Stimulated activated memory B cell treated with anti-CD40 and anti-IgM and Interleukin-4, amounts not matched to agents 10 μg/mL and 1 μg/mL and 100 μg/mL, for 72 hours (primary cell): ENCODE measurements at places on chromosomes 6 and 20.

- ATAC-seq = no peak
Measured at GRCh38 chr6:166582258-166582657, 4.2 kb downstream of the RAMACL start.

- no peak for ATAC-seq
Measured at GRCh38 chr20:44956410-44956809, 3.8 kb downstream of the TOMM34 start.

GRCh38 chr6:24838081-24838480 lies 39.4 kb upstream of the ARMH2 start:
- no peak for ATAC-seq

DNA sequence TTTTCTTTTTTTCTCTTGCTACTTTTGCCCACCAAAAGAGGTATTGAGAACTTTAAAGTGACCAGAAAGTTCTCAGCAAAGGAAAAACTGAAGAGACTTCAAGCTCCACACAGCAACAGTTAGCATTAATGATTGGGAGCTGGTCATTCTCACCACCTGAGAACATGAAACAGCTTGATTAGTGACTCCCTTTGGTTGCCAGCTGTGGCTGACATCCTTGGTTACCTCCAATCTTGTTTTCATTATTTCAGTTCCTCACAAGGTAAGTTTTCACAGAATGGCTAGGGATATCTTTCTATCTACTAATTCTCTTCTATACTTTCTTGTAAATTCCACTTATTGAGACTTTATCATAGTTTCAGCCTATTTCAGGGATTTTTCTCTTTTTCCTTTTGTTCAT lies 427.9 kb downstream of the QKI start:
- ATAC-seq = no peak

DNA sequence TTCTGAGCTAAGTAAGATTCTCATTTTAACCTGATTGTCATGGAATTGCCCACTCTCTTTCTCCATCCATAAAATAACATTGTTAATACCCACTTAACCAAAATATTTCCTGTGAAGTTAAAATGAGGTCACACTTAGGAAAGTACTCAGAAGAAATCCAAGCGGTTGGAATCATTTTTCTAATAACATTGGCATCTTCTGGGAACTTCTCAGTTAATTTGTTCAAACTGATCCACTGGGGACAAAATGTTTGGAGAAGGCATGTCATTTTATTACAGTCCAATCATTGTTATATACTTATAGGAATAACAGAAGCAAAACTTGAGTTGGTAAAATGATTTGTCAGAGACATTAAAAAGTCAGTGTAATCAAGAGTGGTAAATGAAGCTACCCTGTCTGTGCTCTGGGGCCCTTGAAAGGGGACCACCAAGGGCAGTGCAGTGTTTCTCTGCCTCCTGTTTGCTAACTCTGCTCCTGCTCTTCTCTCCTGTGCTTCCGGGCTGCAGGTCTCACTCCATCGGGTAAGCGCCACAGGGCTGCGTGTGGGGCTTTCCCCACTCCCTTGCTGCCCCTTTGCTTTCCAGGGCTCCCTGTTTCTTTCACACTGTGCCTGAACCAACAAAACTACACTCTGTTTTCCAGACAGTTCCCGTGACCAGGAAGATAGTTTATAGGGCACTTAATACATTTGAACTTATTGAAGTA lies 50.1 kb downstream of the HDDC2 start:
- no peak for ATAC-seq

DNA sequence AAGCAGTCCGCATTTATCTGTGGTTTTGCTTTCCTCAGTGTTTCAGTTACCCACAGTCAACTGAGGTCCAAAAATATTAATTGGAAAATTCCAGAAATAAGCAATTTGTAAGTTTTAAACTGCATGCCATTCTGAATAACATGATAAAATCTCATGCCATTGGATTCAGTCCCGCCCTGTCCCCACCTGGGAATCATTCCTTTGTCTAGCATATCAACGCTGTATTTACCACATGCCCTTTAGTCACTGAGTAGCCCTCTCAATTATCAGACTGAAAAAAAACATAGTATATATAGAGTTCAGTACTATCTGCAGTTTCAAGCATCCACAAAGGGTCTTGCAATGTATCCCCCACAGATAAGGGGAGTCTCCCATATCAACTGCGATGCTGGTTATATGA lies 17.1 kb downstream of the RANBP9 start:
- ATAC-seq = no peak

GRCh38 chr6:158737710-158738615 lies 81.2 kb downstream of the EZR start:
- no peak for ATAC-seq

DNA sequence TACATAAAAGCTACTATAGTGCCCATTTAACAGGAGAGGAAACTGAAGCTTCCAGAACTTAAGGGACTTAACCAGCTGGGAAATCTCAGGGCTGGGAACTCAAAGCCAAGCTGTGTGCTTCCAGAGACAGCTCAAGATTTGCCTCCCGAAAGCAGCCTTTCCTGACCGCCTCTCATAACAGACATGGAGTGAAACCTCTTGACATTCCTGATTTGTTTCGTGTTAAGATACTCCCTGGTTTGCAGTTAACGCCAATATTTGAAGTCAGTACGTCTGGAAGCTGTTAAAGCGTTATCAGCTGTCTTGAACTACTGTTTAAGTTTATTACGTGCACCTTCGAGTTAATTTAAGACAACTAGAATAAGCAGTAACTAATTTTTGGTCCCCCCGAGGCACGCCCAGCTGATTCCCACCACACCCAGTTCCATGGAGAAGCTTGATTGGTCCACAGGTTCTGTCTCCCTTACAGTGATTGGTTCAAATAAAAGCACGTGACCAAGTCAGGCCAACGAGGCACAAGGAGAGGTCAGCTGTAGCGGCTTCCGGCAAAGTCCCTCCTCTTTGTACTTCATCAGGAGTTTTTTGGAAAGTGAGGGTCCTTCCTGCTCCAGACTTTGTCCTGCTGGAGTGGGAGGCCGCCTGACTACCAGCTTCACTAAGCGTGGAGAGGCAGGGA lies 8.9 kb upstream of the TCP11 start:
- ATAC-seq = no peak

DNA sequence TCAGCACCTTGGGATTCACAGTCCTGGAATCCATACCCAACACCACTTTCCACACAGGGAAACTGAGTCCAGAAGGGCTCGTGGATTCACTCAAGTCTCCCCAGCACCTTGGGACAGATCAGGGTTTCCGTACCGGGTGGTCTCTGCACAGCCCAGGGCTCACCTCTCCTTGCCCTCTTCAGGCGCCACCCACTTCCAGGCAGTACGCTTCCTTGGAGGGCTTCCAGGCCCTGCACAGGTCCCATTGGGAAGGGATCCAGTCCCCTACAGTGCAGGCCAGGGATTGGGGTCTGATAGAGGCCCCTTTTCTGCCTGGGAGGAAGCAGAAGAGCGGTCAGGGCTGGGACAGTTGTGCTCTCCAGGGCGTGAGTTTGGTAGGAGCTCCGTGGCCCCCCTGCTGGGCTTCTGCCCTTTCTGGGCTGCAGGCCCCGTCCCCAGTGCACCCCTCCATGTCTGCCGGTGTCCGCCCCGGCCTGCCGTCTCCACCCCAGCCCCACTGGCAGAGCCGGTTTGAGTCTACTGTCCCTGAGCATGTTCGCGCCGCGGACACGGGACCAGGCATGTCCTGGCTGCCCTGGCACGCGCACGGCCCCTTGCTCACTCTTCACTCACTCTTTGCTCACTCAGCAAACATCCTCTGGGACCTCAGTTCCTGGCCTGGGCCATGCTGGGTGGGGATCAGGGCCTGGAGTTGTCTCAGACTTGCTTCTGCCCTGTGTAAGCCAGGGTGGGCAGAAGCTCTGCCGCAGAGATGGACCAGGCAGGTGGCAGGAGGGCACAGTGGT lies 12.6 kb downstream of the SRC start:
- ATAC-seq = peak; percentile 5

- ATAC-seq = no peak
Measured at GRCh38 chr20:47706345-47706744, 78.9 kb downstream of the SULF2 start.

DNA sequence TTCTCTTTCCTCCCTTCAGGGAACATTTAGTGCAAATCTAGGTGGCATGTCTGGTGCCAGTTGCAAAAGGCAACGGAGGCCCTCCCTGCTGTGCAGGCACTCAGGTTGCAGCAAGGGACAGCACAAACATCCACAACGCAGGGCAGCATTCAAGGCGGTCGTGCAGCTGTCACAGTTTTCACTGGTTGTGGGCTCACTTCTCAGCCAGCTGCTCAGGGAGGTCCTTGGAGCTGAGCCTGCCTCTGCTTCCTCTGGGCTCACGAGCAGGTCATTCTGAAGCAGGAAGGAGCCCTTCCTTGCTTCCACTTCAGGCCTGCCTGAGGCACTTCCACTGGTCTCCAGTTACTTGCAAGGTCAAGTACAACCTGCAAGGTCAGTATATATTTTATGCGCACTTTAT lies 3.8 kb upstream of the NPEPL1 start:
- no peak for ATAC-seq

DNA sequence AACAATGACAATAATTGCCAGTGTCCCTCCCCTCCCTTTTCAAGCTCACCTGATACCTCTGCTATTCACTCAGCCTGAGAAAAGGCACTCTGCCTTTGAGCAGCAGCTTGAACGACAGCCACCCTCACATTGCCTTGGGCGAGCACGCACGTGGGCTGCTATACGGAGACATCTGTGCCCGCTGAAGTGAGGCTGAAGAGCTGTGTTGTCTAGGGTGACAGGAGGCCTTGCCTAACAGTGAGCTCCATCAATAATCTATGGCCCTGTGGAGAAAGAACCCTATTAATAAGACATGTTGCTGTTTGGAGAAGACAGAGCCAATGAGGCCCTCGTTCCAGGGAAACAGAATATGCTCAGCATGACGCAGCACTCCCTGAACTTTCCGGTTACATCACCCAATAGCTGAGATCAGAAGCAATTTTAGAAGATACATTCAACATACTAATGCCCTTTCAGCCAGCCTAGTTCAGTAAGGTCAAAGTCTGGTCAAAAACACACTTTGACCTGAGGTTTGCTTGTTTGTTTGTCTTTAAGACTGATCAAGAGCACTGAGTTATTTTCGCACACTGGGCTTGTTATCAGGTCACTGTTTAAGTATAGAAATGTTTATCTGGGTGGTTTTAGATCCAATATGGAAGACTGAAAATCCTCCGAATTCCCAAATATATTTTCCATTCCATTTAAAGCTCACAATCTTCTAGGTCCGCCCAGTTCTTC lies 30.6 kb downstream of the RBM24 start:
- no peak for ATAC-seq

DNA sequence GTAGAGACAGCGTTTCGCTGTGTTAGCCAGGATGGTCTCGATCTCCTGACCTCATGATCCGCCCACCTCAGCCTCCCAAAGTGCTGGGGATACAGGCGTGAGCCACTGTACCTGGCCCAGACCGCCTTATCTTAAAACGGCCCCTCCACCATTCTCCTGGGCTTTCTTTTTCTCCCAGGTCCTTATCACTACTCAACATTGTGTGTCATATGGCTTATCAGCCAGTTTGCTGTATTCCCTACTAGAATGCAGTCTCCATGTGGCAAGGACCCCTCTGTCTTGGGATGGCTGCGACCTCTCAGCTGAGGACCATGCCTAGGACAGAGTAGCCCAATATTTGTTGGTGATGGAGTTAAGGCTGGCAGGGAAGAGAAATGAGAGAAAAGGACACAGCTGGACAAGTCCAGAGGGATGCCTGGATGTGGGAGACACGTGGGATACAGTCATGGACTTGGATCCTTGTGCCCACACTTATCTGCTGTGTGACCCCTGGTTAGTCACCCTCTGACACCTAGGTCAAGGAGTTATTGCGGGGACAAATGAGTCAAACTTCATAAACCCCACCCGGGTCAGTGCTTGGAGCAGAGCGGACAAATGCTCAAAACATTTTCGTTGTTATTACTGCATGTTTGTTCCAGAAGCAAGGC lies 24.0 kb downstream of the ADA start:
- no peak for ATAC-seq

- ATAC-seq = no peak
Measured at GRCh38 chr6:34526241-34526972, 29.7 kb downstream of the SPDEF start.

- no peak for ATAC-seq
Measured at GRCh38 chr20:56392881-56393482, 537 bp downstream of the CSTF1 start.

GRCh38 chr20:58930496-58930895 lies 50.6 kb upstream of the NELFCD start:
- ATAC-seq = no peak

- no peak for ATAC-seq
Measured at GRCh38 chr6:7819431-7820015, 91.1 kb downstream of the TXNDC5 start.

GRCh38 chr20:9078826-9079731 lies 10.2 kb downstream of the PLCB4 start:
- ATAC-seq = no peak

DNA sequence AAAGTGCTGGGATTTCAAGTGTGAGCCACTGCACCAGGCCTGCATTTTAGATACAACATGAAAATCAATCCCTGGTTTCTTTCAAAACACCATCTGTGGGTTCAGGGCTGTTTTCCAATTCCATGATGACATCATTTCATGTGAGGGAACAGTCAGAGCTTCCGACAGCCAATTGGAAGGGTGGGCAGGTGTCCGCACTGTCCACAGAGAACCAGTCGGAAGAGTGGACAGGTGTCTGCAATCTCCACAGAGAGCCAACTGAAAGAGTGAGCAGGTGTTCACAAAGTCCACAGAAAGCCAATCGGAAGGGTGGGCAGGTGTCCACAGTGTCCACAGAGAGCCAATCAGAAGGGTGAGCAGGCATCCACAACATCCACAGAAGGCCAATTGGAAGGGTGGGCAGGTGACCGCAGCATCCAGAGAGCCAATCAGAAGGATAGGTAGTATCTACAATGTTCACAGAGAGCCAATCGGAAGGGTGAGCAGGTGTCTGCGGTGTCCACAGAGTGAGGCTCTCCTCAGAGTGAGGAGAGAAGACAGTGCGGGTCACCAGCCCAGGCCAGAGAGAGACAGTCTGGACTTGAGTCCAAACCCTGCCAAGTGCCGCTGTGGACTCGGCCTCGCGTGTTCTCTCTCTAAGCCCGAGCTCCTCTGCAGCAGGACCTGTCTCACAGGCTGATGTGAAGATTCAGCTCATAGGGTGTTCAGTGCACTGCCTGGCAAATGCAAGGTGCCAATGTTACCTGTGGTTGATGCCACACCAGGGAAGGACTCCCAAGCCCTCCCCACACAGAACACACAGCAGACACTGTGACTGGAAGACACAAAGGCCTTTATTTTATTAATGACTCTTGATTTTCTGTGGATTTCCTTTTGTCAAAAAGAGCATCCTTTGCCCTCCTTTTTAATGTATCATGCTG lies 57.3 kb downstream of the DLL1 start:
- no peak for ATAC-seq

DNA sequence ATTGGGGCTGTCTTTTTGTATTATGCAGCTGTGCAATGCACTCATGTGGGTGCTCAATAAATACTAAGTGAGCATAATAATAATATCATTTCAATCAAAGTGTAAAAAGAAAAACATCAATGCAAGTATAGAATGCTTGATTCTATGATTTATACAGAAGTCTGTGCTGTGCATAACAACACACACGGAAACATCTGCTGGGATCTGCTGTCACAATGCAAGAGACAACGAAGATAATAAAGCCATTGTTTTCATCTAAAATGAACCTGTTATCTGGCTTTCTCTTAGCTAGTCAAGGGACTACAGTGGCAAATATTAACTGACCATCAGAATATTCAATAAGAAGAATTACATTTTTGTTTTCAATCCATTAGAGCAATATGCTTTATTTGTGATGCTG lies 1156.9 kb upstream of the MAP3K7 start:
- no peak for ATAC-seq
